ENCODE measurements at places on chromosomes 3 and 15.
A peak's percentile ranks its signal among the peaks of the same experiment; 100 is the strongest.

- DNase-seq: no peak
These were observed 578.9 kb downstream of the RBMS3 start for GRCh38 chr3:29859726-29860270.

DNA sequence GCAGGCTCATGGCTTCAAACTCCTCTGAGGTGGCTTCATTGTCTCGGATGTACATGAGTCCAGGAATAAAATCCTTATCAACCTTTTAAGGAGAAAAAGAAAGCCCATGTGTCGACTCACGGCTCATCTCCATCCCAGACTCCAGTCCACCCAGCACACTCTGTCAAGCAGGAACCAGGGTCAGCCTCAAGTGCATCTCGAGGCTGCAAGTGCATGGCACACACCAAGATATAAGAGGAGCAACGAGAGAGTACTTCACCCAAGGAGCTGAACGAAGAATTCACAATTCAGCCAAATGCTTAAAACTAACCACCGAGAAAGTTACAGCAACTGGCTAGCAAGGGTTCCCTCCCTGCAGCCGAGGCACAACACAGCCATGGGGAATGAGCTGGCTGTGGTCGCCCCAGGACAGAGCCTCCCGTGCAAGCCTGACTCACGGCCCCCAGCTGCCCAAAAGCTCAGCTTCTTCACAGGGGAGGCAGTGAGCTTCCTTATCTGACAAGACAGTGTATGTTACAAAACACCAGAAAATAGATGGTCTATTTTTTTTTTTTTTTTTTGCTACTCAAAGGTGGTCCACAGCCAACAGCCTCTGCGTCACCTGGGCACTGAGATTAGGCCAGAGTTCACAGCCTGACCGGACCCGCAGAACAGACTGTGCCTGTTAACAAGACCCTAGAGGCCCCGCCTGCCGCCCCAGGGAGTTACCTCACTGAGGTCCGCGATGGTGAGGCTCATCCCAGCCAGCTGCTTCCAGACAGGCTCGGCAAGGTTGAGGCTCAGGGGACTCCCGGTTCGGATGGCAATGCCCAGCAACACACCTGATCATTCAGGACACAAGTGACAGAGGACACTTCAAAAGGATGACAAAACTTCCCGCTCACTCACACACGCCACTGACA is 15.9 kb upstream of the OCA2 start:
- DNase-seq: no peak

DNA sequence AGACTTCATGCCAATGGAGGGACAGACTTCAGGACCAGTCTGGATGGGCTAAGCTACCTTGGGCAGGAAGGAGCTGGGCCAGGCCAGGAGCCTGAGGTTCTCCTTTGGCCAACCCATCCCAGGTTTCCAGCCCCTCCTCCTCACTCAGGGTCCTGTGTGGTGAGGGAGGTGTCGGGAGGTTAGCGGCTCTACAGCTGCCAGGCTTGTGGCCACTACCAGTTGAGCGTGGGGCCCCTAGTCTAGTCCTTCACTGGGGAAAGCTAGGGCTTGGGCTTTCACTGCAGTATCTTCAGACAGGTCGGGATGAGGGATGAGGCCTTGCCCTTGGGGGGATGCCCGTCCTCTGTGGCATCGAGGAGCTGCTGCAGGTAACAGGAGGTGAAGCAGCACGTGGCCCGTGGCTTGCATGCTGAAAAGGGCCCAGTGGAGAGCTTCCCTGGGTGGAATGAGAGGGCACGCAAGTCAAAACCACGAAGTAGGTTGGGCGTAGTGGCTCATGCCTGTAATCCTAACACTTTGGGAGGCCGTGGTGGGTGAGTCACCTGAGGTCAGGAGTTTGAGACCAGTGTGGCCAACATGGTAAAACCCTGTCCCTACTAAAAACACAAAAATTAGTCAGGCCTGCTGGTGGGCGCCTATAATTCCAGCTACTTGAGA is 8.5 kb upstream of the FANCD2 start:
- DNase-seq: peak; percentile 27

DNA sequence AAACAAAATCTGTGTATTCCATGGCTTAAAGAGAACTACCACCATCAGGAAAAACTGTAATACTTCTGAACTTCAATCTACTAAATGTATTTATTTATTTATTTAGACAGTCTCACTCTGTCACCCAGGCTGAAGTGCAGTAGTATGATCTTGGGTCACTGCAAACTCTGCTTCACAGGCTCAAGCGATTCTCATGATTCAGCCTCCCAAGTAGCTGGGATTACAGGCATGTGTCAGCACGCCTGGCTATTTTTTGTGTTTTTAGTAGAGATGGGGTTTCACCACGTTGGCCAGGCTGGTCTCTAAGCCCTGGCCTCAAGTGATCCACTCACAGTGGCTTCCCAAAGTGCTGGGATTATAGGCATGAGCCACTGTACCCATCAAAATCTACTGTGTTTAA is 202.3 kb upstream of the POU1F1 start:
- DNase-seq: no peak

DNA sequence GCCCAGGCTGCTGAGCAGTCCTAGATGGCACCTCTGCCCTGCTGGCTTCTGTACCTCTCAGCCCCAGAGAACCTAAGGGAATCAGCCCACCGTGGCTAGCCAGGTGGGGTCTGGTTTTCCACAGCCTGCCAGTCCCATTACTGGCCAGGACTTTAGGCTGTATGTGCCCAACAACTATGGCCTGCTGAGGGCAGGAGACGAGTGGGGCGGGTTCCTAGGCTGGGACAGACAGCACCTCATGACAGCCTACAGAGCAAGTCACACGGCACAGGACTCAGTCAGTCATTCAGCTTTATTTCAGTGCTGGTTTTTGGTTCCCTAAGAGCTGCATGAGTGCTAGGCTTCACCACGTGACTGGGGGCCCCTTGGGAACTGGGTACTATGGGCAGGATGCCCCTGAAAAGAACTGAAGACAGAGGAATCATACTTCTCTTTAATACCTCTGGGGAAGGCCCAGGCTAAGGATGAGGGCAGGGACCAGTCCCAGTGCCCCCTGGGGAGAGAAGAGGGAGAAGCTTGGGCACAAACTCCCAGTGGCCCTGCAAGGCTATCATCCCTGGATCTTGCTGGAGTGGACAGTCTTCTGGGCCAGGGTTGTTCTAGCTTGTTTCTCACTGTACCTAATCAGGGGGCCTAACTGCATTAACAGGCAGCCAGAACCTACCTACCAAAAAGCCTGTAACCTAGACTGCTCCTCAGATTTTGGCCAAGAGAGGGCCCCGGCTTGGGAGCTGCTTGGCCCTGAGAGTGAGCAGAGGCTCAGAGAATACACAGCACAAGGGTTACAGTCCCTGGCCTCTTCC is 14.8 kb downstream of the CLK3 start:
- no peak for DNase-seq

GRCh38 chr3:133838296-133838789 is 32.7 kb downstream of the SRPRB start:
- no peak for DNase-seq

DNA sequence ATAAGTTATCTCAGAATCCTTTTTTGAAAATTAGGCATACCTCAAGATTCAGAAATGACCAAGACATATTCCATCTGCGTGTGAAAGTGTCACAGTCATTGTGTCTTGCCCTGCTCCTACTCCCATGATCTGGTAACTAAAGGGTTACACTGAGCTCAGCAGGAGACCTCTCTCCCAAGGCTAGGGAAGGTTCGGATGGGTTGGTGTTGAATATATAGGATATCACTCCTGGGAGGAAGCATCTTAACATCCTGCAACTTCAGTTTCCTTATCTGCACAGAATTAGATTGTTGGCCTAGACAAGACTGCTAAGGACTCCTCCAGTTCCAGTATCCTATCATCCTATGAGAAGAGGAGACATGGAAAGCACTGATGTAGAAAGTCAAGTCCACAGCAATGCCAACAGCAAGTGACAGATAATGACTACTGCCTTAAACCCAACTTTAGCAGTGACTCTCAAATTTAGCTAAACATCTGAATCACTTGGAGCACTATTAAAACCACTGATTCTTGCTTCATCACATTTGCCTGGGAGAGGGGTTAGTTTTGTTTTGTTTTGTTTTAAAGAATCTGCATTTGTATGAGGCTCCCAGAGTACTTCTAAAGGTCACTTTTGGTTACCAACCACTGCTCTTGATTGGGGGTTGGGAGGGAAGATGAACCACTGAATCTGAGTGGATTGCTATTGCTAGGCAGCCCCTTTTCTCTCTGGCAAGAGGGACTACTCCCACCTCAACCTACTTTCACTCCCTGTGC is 9.7 kb downstream of the ADAMTS9 start:
- DNase-seq: no peak

Data from AG08396 (cell line).